ENCODE measurements at places on chromosomes 4 and X.
A peak's percentile ranks its signal among the peaks of the same experiment; 100 is the strongest.

DNA sequence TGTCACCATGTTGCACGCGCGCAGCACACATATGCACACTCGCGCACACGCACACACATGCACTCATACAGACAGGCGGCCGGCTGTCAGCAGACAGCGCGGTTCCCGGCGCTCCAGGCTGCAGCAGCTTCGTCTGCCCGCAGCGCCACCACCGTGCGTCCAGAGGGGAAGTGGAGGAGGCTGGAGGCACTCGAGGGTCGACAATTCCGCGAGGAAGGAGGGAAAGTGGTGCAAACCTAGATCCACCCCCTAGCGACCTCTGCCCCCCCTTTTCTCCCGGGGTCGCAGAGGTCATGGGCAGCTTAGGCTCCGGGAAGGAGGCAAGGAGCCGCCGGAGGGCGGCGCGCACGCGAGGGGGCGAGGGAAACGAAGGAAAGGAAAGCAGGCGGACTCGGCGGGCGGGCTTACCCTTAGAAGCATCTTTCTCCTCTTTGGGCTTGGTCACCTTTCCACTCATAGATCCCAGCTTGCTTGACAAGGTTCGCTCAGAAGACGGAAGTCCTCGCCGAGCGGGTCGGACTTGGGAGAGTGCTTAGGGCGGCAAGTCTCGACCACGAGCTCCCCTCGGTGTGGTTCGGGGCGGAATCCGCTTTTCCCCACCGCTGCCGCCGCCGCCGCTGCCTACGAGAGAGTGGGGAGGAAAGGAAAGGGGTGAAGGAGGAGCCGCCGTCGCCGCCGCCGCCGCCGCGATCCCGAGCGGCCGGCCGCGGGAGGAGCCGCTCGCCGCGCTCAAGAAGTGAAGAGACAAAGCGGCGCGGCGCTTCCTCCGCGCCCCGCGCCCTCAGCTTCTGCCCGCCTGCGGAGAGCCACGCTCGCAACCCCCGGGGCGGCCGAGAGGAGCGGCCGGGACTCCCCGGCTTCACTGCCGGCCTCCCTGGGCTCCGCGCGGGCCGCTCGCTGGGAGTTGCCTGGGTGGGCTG lies 326.6 kb upstream of the F9 start:
- DNase-seq = peak; percentile 33

DNA sequence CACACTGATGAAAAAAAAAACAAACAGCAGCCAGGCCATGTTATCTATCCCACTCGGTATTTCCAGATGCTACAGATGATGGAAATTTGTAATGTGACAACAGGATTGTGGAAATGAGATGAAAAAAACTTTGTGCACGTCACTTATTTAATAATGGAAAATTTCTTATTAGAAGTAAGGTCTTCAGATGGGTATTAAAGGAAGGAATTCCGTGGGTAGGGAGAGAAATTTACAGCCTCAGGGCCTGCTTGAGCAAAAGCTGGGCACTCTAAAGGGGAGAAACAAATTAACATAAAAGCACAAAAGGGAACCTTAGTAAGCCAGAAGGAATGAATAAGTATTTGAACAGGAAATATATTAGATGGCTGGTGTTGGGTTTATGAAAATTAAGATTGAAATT lies 4.2 kb upstream of the PKD2 start:
- DNase-seq = peak; percentile 26

GRCh38 chr4:109708435-109708834 lies 5.2 kb upstream of the CASP6 start:
- DNase-seq = no peak

- DNase-seq = no peak
These were observed 303.5 kb downstream of the BMPR1B start for GRCh38 chr4:95061220-95061619.

DNA sequence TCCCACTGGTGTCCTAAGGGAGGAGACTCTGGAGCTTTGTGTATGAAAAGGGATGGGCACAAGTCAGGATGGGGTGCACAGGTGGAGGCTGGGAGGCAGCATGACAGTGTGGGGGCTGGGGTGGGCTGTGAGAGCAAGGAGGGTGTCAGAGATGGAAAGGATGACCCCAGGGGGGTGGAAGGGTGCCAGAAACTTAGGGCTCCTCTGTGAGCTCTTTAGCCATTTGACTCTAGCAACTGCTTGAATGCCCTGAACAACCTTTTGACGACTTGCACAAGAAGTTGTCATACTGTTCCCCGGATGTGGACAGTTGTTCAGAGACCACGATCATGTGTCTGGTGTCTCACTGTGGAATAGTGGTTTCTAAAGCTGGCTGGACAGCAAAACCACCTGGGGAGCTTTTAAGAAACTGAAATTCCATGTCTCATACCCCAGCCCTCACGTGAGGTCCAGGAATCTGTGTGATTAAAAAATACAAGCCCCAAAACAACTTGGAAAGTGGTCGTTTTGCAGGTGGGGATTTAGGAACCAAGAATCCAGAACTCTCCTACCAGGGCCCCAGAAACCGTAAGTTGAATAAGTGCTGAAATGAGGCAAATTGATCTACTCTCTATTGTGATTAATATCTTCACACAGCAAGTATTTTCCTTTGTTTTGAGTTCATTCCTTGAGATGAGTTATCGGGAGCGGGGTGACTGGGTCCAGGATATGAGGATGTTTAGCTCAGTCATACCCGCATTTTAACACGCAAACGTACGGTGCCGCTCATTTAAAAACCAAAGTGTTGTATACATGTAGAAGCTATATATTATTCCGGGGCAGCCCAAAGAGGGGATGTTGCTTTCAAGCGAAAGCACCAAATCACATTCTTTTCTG lies 3.4 kb downstream of the RHOH start:
- DNase-seq = no peak

GRCh38 chr4:163063891-163064290 lies 102.8 kb downstream of the NAF1 start:
- no peak for DNase-seq

DNA sequence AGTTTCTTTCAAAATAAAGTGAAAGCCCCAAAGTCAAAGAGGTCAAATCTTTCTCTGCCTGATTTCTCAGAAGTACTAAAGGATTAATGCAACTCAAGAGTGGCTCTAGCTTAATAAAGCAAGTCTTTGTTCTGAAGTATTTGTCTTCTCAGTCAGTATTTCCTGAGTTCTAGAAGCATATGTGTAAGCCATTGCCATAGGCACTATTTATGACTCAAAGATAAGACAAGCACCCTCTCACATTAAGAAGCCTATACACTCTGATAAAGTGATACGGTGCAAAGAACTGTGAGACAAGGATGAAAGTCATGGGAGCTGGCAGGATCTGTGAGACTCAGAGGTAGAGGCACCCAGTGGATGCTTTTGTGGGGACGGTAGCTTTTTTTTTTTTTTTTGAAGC lies 60.9 kb downstream of the AASDH start:
- DNase-seq = no peak

DNA sequence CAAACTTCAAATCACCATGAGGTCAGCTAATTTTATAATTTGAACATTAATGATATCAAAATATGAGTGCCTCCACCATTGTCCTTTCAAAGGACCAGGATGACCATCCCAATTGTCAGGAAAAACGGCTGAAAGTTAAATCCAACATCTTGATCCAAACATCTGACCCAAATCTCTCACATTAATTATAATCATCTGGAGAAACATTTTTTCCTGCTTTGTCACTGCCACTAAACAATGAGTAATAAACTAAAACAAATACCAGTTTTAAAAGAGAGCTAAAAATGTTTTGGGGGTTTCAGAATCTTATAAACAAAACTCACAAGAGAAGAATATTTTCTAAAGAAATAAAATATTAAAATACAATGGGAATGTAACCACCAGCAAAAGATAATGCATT lies 45.7 kb upstream of the NDST4 start:
- peak; percentile 22 for DNase-seq

DNA sequence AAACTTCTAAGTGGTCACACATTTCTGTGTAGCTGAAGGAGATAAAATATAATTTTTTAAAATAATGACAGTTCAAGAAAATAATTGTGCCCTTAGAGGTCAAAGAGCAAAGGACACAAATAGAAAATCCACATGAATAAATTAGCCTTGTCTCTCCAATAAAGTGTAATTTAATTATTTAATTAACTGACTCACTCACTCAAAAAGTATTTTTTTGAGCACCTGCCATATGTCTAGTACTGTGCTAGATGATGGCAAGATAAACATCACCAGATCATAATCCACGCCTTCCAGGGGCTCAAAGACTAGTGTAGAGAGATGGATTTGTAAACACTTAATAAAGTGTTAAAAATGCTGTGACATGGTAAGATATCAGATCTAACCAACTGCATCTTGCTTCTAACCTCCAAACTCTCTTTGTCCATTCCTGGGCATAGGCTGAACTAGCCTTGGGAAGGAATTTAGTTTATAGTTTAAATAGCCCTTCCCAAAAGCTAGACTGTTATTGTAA lies 112.5 kb downstream of the SCLT1 start:
- no peak for DNase-seq

DNA sequence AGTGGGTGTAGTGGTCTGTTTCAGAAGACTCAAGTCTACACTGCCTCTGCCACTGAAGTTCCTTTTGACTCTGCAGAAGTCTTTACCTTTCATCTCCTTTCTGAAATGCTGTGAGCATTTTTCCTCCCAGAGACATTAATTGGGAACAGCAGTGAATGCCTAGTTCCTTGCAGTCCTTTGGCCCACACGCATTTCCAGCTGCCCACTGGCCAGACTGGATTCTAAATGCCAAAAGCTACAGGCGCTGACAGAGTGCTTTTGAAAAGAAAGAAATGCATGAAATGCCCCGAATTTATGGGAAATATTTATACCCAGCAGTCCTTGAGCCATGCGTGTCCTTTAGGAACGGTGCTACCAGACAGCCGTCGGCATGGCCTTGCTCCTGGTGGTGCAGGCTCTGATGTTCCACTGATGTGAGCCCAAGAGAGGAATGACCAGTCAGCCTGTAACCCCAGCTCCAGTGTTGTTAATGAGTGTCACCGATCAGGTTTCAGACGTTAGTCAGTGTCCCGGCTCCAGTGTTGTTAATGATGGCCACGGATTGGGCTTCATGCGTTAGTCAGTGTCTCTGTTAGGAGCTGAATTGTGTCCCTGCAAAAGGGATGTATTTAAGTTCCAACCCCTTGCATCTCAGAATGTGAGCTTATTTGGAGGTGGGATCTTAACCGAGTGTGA lies 132.6 kb downstream of the TBL1X start:
- DNase-seq = peak; percentile 45

DNA sequence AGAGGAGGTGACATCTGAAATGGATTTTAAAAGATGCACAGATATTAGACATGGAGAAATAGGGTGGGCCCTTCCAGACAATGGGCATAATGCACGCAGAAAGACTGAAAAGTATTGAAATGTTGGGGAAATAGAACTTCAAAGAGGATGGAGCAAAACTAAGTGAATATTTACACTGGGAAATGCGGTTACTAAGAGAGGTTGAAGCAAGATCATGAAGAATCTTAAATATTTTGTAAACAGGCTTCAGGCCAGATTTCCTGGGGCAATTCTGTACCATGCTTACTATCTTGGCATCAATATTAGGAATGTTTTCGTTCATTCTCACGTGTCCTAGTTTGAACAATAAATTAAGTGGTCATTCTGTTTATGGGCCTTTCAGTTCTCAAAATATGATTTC lies 216.3 kb downstream of the ADAMTS3 start:
- DNase-seq = peak; percentile 11

GRCh38 chr4:84051639-84052038 lies 447.5 kb downstream of the NKX6-1 start:
- DNase-seq = no peak

DNA sequence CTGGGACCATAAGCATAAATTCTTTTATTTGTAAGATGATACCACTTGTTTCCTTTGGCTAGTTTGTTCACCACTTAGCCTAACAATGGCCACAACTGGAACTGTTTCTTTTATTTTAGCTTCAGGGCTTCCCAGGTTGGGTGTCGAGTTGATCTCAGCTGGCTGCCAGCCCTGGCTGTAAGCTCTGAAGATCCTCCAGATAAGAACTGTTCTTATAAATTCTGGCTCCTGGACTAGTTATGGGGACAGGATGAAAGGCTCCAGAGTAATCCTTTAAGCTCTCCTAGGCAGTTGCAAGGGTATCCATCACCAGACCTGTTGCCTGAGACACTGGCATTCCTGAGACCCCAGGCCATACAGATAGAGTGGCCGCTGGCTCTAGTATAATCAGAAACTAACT lies 129.4 kb upstream of the ACSL4 start:
- no peak for DNase-seq

- no peak for DNase-seq
These were observed 30.2 kb downstream of the DMP1 start for GRCh38 chr4:87680271-87680670.

GRCh38 chrX:85930099-85930498 lies 117.3 kb downstream of the CHM start:
- DNase-seq = no peak

DNA sequence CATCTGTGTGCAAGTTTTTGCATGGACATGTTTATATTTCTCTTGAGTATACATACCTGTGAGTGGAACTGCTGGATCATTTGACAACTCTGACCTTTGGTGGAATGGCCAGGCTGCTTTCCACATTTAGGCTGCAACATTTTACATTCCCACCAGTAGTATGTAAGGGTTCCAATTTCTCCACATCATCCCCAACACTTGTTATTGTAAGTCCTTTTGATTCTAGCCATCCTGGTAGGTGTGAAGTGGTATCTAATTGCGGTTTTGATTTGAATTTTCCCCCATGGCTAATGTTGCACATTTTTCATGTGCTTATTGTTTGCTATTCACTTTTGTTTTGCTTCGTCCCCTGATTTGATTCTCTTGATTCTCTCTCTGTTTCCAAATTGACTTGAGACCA lies 16.4 kb downstream of the DLG3 start:
- no peak for DNase-seq

DNA sequence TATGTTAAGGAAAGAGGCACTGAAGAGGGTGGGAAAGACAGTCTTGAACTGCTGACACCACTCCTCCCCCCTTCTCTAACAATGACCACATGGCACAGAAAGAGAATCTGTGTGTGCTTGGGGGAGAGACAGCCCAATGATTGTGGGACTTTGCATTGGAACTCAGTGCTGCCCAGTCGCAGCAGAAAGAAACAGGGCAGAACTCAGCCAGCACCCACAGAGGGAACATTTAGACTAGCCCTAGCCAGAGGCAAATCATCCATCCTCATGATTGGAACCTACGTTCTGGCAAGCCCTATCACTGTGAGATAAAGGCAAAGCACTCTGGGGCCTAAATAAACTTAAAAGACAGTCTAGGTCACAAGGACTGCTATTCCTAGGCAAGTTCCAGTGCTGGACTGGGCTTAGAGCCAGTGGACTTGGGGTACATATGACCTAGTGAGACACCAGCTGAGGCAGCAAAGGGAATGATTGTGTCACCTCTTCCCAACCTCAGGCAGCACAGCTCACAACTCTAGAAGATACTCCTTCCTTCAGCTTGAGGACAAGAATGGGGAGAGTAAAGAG lies 132.8 kb upstream of the S100G start:
- no peak for DNase-seq

DNA sequence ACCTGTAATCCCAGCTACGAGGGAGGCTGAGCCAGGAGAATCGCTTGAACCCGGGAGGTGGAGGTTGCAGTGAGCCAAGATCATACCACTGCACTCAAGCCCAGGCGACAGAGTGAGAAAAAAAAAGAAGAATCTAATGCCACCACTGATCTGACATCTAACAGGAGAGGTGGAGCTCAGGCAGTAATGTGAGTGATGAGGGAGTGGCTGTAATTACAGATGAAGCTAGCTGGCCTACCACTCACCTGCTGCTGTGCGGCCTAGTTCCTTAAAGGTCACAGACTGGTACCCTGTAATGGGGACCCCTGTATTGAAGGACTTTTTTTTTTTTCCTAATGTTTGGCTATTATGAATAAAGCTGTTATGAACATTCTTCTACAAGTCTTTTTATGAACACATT lies 25.3 kb upstream of the GABRE start:
- DNase-seq = no peak

- DNase-seq = no peak
These were observed 63.4 kb downstream of the RASL11B start for GRCh38 chr4:52925531-52925968.

GRCh38 chrX:137194164-137194563 lies 160.4 kb upstream of the GPR101 start:
- peak; percentile 17 for DNase-seq

All from AG20443 (cell line).